ENCODE measurements at places on chromosomes 5 and 9. TPM values are rescaled to one million over a fixed set of nuclear protein-coding genes. Genes with fewer than 3 reads are reported as not detected.

The PCDHGA11 gene
- total RNA-seq, result 6.8 TPM

The PLPP7 gene
- total RNA-seq, result 6.0 TPM

The NMUR2 gene
- not detected for total RNA-seq

The NCS1 gene
- total RNA-seq, result 12.3 TPM

The ANKRD20A1 gene
- total RNA-seq, result 1.7 TPM

The GHR gene
- 3.2 TPM for total RNA-seq

The FOXD4L4 gene
- 0.17 TPM for total RNA-seq

The PCDHGC3 gene
- 19.4 TPM for total RNA-seq

The TSSK1B gene
- not detected for total RNA-seq

The SCGB3A2 gene
- not detected for total RNA-seq

The RNF183 gene
- total RNA-seq, result not detected

The KIF27 gene
- 4.4 TPM for total RNA-seq

The ARID3C gene
- total RNA-seq, result 0.51 TPM

The CSF2 gene
- total RNA-seq, result 0.34 TPM

The ENG gene
- 84.2 TPM for total RNA-seq

The CATSPER3 gene
- total RNA-seq, result not detected

The NEK6 gene
- total RNA-seq, result 18.7 TPM

The PMPCA gene
- 40.2 TPM for total RNA-seq

The PCDHB13 gene
- 1.4 TPM for total RNA-seq

The MACROH2A1 gene
- total RNA-seq, result 219 TPM

The SEMA5A gene
- 0.17 TPM for total RNA-seq

The TTLL11 gene
- total RNA-seq, result 5.3 TPM

The FAM151B gene
- total RNA-seq, result 2.6 TPM

The IQGAP2 gene
- 2.7 TPM for total RNA-seq

The OLFML2A gene
- total RNA-seq, result 2.2 TPM

The RBM27 gene
- 35.7 TPM for total RNA-seq

All from dermis blood vessel endothelial cell (primary cell).